ENCODE measurements at places on chromosomes 5 and 9. TPM values are rescaled to one million over a fixed set of nuclear protein-coding genes. Genes with fewer than 3 reads are reported as not detected.

Gene TRIM36
- total RNA-seq, result 18.9 TPM

Gene AGXT2
- not detected for total RNA-seq

Gene PRDM9
- total RNA-seq, result not detected

Gene ESM1
- total RNA-seq, result 1.4 TPM

DNA sequence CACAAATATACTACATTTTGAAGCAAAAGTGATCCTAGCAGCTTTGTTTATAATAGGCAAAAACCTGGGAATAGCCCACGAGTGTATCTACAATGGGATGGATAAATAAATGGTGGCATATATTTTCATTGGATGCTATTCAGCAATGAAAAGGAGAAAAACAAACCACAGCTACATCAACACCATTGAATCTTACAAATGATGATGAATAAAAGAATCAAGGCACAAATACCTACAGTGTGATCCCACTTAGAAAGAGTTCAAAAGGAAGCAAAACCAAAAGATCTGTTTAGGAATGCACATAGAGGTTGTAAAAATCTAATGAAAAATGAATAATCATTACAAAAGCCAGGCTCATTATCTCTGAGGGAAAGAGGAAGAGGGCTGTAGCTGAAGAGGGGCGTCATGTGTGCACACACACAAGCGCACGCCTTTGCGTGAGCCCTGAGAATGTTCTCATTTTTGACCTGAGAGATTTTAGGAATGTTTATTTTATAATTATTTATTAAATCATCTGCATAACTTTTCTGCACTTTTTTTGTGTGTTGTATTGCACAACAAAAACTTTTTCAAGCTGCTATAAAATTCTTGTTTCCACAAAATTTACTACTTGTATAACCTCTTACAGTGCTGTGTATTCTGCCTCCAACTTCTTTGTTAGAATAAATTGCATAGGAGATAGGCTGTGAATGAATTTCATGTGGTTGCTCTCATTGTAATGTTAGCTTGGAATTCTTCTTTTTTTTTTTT is 5.9 kb upstream of the RHOBTB3 start:
- no peak for DNase-seq

GRCh38 chr5:132203464-132203818 is 24.2 kb downstream of the P4HA2 start:
- no peak for DNase-seq

GRCh38 chr9:133752739-133753446 is 14.7 kb upstream of the SARDH start:
- no peak for DNase-seq

DNA sequence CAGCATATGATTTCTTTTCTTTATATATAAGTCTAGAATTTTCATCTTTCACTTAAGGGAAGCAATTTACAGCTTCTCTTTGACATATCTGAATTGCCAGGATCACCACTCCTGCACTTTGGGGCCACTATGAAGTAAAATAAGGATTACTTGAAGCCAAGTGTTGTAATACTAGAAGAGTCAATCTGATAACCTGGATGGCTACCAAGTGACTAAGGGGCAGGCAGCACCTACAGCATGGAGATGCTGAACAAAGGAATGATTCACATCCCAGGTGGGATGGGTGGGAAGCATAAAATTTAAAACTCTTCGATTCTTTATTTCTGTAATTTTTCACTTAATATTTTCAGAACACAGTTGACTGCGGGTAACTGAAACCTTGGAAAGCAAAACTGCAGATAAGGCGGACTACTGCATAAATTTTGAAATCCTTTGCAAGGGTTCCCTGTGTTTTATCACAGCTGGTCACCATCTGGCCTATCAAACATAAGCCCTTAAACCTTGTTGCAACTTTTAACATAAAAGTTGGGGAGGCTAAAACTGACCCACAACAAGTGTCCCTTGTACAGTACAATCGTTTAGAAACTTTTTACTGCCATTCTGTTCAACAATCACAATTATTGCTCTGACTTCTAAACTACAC is 31.2 kb downstream of the NR3C1 start:
- no peak for DNase-seq

Data from A172 (cell line).